ENCODE measurements at places on chromosomes 12 and 14.
A peak's percentile ranks its signal among the peaks of the same experiment; 100 is the strongest.

GRCh38 chr14:88168498-88169165 is 154.4 kb downstream of the KCNK10 start:
- DNase-seq, result peak; percentile 28

DNA sequence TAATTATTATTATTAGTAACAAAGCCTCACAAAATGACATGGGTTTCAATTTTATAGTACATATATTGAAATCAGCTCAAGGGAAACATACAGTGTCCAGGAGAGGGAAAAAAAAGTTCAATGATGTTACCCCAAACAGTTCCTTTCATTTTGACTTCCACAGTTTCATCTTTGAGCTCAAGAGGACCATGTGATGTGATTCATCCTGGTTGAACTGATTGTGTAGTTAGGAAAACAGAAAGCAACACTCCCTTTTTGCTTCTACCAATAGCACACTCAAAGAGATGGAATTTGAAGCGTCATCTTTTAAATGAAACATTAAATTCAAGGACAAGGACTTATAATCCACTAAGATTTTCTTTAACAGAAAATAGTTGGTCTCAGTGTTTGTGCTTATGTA is 461.0 kb downstream of the FOXG1 start:
- DNase-seq, result no peak

DNA sequence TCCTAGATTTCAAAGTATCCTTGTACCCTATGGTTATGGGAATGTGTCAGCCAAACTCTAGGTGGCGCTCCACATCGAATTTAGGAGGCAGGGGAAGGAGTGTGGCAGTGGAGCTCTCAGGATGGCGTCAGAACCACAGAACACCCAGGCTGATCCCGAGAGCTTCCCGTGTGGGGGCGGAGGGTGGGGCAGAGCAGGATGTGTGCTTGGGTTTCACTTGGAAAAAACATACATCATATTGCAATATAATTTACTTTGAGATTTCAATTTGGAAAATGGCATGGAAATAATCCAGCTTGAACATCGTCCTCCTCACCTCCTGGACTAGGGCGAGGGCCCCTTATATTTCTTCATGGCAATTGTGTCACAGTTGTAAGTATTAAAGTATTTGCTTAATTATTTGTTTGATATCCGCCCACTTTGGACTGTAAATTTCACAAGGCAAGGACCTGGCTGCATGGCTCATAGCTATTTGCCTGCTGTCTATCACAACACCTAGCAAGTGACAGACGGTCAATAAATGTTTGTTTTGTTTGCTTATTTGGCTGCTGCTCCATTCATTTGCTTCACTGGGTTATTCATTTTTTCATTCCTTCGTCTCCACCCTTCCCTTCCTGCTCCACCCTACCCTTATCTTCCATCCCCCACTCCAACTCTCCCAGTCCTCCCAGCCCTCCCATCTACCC is 221.5 kb upstream of the HMGA2 start:
- DNase-seq, result peak; percentile 3

- DNase-seq, result no peak
Measured at GRCh38 chr12:128818065-128819022, 5.4 kb downstream of the SLC15A4 start.

DNA sequence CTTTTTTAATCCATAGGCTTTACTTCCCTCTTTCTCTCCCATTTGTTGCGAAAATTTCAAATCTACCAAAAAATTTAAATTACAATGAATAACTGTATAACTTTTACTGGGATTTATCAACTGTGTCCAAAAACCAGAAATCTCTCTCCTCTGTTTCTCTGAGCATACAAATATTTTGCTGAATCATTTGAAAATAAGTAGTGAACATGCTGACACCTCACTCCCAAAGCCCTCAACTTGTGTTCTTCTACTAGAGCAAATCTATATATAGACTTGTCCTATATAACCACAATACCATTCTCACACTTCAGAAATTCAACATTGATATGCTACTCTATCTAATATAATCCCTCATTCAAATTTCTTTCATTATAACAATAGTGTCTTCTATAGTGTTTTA is 53.1 kb downstream of the SLCO1C1 start:
- no peak for DNase-seq

- DNase-seq, result no peak
Measured at GRCh38 chr12:87469295-87469694, 559.9 kb downstream of the C12orf50 start.

- no peak for DNase-seq
Measured at GRCh38 chr12:97767347-97767746, 304.7 kb downstream of the RMST start.

DNA sequence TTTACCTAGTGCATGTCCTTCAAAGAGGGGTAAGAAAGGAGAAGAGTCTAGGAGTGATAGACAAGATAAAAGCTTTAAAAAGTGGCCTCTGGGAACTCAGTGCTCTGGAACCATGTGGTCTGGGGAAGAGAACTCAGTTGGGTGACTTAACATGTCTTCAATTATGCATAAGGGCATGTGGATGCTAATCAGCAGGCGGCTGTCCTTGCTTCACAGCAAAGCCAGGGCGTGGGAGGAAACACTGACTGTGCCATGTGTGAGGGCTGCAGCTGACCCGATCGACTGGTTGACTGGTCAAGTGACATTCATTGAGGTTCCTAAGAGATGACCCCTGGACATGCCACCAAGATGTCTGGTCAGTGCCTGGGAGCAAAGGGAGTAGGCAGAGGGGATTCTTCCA is 1053.8 kb downstream of the BCL11B start:
- no peak for DNase-seq

GRCh38 chr14:87094913-87095312 is 898.1 kb downstream of the GALC start:
- no peak for DNase-seq

GRCh38 chr14:96104469-96105057 is 65.4 kb downstream of the C14orf132 start:
- no peak for DNase-seq

DNA sequence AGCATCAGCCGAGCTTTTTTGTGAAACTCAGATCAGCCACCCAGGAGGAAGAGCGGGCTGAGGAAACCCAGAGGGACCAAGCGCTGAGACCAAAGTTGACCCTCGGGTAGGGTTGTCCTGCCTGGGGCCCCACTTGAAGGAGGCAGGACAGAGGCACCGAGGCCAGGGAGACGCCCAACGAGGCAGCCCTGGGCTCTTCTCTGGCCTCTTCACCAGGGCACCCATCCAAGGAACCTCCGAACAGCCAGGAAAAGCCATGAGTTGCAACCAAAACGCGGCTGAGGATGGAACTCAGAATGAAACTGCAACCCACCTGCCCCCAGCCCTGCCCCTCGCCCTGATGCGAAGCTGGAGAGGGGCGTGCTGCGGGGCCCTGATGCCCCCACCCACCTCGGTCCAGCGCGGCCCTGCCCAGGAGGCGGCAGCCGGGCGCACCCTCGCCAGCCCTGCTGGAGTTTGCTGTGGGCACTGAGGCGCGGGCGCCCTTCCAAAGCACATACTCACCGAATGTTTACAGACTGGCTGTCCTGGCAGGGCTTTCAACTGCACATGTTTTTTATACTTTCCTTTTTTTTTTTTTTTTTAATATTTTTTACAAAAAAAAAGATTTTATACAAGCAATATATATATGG is 41.9 kb downstream of the JDP2 start:
- no peak for DNase-seq

DNA sequence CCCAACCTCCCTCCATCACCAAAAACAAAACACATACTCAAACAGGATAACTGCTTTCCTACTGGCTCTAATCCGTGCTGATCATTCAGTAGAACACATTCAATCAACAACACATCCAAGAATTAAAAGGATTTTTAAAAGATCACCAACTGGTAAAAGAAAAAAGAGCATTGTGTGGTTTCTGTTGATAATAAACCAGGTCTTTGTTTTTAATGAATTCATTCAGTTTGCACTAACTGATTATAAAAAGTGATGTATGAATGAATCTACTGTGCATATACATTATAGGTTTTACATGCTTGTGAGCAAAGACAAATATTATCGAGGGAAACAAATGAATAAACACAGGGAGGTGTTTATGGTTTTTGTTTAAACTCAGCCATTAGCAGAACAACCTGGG is 55.1 kb downstream of the CIT start:
- DNase-seq, result no peak

DNA sequence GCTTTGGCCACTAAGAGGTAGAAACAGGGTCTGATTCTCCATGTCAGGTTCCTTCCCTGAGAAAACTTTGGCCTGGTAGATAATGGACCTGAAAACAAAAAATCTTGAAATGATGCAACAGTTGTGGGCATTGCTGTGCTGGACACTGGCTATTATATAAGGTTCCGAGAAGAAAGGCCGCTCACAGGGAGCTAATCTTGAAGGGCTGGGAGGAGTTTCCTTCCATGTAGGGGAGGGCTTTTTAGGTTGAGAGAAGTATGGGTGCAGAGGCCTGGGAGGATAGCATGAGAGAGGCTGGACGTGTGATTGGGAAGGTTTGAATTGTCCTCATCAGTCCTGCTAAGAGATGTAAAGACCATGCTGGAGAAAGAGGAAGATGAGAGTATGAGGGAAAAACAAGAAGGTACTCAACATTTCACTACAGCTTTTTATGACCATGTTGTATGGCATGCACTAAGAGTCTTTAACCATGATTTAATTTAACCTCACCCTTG is 11.6 kb downstream of the LRRK2 start:
- no peak for DNase-seq

GRCh38 chr12:1305063-1305434 is 289.3 kb downstream of the FBXL14 start:
- DNase-seq, result no peak

GRCh38 chr14:100012478-100013327 is 52.5 kb upstream of the EVL start:
- DNase-seq, result no peak

DNA sequence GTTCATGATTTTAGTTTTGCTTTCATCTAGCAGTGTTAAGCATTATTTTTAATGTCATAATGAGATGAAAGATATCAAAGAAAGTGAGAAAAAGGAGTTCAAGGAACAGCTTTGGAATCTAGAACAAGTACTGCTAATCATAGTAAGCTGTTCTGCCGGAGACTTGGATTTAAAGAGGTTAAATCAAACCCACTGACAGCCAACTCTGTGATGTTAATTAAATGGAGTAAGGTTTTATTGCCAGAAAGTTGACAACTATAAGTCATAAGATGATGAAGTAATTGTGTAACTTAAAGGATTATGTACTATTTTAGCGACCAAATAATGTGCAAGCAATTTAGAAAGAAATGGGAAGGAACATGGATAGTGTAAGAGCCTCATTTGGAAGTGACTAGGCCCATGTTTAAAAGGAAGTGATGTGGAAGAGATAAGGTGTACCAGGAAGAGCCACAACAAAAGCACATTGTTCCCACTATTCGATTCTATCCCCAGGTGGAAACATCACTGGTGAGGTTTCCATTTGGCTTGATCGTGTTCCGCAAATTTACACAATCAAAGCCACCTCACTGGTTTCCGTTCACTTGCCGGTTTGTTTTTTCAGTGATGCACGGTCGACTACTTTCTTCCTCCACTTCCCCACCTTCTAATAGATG is 388.5 kb downstream of the PAWR start:
- no peak for DNase-seq

GRCh38 chr14:37834275-37834674 is 238.8 kb downstream of the TTC6 start:
- DNase-seq, result no peak

- no peak for DNase-seq
Measured at GRCh38 chr12:52050116-52050757, 1.0 kb upstream of the NR4A1 start.

DNA sequence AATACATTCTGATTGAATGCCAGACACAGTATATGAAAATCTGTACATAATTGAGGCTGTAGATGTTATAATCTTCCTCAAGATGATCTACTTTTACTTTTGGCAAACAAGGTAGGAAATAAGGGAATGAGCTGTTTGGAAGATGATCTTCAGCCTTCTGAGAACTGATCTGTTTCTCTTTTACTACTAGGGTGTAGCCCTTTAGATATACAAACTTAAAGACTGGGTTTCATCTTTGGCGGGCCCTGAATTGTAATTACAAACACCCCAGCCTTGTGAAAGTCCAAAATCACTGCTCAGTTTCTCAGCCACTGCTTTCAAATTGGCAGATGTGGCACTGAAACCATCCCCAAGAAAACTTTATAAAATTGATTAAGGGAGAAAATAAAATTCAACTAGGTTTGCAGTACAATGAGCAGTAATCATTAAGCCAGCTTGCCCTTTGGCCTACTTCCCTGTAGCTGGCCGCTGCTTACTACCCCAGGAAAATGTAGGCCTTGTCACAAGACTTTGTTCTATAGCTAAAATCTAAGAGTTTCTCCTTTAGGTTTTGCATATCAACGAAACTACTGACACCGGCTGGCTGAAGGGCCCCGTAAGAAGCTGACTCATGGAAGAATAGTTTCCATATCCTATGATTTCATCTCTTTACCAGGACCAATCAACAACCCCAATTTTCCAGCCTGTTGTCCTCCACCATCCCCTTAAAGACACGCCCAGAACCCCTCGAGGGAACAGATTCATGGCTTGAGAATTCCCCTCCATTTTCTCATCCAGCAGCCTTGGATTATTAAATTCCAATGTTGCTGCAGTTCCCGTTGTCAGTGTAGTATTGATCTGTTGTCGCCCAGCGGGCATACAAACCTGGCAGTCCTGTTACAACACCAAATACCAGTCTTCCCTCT is 210.8 kb downstream of the PCNX1 start:
- DNase-seq, result no peak

DNA sequence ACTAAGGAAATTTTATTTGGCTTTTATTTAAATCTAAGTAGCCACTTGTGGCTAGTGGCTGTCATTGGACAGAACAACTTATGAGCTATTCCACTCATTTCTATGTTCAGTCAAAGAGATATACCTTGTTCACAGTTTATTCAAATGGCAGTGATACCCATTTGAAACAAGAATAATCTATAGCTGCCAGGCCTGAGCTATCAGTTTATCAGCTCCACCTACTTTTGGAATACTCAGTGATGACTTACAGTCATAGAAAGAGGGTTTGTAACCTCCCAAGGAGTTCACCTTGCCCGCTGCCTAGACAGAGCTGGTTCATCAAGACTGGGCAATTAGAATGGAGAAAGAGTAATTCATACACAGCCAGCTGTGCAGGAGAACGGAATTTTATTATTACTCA is 4.5 kb upstream of the ABHD4 start:
- DNase-seq, result no peak

DNA sequence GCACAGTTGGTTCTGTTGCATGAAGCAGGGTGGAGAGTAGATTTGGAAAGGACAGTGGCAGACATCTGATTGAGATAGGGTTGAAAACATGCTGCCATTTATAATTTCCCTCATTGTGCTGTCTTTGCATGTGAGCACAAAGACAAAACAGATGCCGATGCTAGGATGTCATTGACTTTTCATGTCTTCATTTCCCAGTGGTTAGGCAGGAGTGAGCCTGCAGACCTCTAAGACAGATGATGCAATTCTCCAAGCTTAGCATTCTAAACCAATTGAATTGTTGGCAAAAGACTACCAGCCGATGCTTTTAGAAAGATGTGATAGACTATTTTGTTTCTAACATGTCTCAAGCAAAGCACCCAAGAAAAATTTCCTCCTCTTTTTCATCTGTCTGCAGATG is 37.1 kb upstream of the PELI2 start:
- no peak for DNase-seq

DNA sequence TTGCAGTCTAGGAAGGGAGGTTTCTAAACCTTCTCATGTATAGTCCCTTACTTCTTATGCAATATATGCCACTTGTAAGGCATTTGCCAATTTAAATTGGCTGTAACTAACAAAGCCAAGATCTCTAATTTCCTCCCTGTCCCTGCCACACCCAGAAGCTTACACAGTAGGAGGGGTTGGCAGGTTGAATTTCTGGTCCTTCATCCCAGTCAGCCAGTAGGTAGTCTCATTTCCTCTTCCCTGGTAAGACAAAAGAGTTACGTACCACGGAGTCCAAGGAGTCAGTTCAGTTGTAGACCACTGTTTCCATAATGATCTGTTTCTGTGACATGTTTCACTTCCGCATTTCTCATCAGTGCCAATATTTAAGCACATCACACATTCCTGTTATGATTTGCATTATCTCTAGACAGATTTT is 47.0 kb upstream of the PLBD1 start:
- no peak for DNase-seq

All from stimulated activated CD4-positive, alpha-beta T cell treated with anti-CD3 and anti-CD28 coated beads, Interleukin-1b, Interleukin-23, amount 100 ng/mL, for 24 hours (primary cell).